Fibroblast of skin of left quadriceps (primary cell): ENCODE measurements at places on chromosomes 4 and X.
A peak's percentile ranks its signal among the peaks of the same experiment; 100 is the strongest.

DNA sequence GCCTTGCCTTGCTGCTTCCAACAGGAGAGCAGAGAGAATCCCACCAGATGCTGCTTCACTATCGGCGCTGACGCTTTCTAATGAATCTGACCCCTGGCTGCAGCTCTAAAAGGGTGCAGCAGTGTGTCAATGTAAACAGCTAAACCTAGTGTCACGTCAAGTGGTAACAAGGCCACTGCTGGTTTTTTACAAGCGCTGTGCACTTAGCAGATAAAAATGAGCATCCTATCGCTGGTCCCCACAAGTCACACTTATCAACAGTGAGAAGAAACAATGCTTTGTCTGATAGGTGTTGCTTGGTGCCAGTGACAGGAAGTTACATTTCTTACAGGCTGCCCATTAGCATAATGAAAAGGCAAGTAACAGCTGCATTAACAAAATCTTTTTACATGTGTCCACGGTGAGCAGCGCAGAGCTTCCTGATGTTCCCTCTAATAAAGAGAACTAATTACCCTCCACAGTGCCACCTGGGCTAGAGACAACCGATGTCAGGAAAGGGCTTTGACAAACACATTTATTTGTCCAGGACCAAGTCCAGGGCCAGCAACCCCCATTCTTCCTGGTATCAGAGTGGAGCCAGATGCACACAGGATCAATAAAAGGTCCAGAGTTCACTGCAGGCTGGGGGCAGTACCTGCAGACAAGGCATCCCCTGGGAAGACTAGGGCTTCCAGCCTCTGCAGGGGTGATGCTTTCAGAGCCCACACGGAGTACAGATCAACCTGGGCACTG, 176.0 kb downstream of the MGST2 start:
- DNase-seq = no peak

GRCh38 chrX:10709276-10709675, 88.9 kb upstream of the MID1 start:
- DNase-seq = no peak

- no peak for DNase-seq
These were observed 47.9 kb upstream of the PACRGL start for GRCh38 chr4:20652226-20652885.

DNA sequence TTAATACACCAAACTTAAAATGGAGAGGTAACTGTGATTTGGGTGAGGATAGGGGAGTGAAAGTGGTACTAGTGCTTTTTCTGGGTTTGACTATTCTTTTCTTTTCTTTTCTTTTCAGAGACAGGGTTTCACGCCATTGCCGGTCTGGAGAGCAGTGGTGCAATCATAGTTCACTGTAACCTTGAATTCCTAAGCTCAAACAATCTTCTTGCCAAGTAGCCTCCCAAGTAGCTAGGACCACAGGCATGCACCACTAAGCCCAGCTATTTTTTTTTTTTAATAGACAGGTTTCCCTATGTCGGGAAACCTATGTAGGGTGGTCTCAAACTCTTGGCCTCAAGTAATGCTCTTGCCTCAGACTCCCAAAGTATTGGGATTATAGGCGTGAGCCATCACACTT, 3.0 kb upstream of the ARMCX4 start:
- DNase-seq = no peak

DNA sequence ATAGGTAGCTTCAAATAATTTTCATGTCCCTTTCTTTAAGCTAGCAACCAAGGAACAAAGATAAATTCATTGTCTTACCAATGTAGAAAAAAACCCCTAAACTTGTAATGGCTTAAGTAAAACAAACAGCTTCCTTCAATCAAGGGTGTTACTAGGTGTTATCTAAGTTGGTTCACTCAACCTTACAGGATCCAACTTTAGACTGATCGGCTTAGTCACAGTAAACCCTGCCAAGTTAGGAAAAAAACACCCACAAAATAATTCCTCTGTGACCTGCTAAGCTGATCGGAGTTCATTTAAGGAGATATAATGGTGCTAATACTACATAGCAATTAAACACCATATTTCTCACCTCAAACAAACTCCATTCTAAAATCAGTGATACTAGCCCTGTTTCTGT, 10.1 kb downstream of the AIFM1 start:
- DNase-seq = no peak

DNA sequence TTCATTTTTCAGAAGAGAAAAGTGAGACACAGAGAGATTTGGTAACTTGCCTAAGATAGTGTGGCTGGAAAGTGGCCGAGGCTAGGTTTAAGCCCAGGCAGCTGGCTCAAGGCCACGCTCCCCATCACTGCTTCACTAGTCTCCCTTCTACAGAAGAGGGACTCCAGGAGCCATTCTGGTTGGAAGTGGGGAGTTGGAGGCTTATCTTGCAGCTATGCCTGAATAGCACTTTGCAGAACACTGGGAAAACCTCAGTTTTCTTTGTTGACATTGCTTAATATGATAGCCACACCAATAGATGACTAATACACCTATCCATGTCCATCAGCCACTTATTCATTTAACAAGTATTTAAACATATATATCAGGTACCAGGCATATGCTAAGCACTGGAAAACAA, 18.5 kb downstream of the LRRC66 start:
- DNase-seq = no peak

DNA sequence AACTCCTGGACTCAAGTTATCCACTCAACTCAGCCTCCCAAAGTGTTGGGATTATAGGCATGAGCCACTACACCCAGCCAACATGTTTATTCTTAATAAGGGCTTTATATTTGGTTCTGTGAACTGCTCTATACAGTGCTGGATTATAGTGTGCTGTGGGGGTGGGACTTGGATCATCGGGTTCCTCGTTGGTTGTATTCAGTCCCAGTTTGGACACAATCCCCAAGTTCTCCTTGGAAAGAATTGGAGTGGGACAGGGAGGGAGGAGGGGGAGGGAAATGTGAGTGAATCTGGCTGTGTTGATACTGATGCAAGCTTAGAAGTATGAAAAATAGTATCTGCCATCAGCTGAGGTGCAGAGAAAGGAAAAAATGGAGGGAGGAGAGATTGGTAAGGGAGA, 121.3 kb downstream of the KIT start:
- DNase-seq = no peak

DNA sequence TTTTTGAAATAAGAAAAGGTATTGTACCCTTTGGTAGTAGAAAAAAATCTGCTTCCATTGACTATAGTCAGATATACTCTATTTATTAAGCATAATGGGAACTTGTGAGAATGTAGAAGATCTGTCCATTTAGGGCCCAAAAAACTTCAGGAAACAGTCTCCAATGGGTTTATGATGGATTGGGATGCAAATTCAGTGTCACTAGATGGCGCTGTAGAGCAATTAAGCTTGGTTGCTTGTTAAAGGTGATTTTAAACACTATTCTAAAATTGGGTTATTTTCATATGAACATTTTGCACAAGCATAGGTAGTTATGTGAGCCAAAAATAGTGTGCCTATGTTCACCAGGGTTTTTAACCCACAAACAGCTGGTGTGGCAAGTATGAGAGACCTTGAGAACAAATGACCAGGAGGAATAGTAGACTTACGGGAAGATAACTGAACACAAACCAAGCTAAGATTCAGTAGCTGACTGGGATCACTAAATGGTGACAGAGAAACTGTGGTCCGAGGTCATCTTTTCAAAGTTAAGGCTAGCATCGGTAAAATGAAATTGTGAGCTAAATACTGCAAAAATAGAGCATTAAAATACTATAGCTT, 80.3 kb upstream of the LSM6 start:
- peak; percentile 31 for DNase-seq

DNA sequence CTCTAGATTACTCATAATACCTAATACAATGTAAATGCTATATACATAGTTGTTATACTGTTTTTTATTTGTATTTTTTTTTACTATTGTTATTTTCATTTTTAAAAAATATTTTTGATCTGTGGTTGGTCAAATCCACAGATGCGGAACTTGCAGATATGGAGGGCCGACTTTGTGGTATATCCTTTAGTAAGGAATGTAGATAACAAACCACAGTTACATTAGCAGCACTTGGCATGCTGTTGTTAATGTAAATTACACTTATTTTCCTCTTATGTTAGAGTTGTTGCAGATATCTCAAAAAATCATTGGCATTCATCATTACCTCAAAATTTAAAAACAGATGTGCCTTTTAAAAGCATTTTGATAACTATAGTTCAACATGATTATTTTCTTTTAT, 151.0 kb downstream of the TMEM164 start:
- no peak for DNase-seq

- no peak for DNase-seq
These were observed 122.6 kb downstream of the RCHY1 start for GRCh38 chr4:75391489-75392166.

GRCh38 chr4:10736895-10737294, 52.3 kb upstream of the CLNK start:
- no peak for DNase-seq

- no peak for DNase-seq
These were observed 36.0 kb upstream of the SPANXC start for GRCh38 chrX:141278306-141278705.

GRCh38 chr4:65195666-65196065, 474.6 kb downstream of the EPHA5 start:
- DNase-seq = no peak

DNA sequence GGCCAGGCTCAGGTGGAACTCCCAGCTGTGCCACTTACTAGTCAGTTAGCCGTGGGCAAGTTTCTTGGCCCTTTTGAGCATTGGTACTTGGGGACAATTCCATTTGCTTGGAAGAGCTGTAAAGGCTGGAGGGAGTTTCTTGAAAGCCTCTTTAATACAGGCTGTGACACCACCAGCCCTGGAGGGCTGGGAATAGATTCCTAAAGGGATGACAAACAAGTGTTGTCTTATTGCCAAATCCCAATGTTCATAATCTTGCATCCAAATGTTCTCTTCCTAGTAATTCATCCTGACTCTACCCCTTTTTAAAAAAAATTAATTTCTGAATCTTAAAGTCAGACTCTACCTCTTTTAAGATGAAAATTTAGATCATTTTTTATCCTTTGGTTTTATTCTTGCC, 14.6 kb upstream of the MED28 start:
- DNase-seq = no peak

DNA sequence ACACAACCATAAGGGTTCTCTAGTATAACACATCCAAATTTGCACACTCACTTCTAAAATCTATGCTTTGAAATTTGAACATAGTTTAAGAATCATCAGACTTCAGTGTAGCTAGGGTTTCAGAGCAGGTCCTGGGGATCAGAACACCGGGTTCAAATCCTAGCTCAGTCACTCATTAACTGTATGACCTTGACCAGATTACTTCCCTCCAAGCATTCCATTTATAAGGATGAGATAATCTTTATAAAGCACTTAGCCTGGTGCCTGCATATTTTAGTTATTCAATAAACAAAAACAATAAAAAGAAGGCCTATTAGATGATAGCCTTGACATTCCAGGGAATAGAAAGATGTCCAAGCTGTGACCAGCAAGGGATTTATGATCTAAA, 4.8 kb upstream of the STBD1 start:
- DNase-seq = no peak

DNA sequence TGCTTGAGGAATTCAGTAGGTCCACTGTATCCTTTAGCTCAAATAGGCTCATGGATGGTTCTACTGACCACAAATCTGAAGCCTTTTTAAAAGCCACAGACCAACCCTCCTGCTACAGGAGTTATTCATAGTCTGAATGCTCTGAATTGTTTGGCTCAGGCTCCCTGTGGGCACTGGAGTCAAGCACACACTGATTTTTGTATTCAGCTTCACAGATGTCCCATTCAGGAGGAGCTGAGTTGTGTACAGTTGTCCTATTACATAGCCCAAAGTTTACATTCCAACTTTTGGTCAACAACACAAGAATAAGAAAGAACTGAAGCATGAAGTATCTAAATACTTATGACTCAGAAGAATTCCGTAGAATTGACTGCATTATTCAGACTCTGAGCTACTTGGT, 243.9 kb downstream of the UNC5C start:
- no peak for DNase-seq

GRCh38 chr4:13081830-13082229, 402.3 kb downstream of the RAB28 start:
- DNase-seq = no peak

DNA sequence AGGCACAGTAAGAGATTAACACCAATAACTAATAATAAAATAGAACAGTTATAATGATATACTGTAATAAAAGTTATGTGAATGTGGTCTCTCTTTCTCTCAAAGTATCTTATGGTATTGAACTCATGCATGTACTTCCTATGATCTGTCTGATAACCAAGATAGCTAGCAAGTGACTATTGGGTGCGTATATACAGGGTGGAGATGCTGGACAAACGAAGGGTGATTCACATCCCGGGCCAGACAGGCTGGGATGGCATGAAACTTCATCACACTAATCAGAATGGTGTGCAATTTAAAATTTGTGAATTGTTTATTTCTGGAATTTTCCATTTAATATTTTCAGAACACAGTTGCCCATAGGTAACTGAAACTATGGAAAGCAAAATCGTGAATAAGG, 96.8 kb downstream of the PHEX start:
- no peak for DNase-seq

DNA sequence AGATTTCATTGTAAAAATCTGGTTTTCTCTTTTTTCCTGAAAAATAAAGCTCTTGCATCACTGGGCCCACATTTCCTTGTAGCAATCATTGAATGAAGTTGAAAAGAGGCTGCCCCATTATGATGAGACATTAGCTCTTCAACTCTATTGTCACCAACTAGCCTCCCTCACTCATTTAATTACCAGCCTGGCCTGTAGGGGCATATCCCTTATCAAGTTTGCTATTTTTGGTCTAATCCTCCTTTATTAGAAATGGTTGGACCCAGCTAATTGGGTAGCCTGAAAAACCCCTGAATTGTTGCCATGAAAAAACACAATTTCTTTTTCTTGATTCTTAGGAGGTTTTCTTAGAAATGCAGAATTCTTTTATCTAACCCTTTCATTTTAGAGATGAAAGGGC, 164.6 kb upstream of the CASK start:
- DNase-seq = no peak
